ENCODE measurements at places on chromosomes 7 and 10.

DNA sequence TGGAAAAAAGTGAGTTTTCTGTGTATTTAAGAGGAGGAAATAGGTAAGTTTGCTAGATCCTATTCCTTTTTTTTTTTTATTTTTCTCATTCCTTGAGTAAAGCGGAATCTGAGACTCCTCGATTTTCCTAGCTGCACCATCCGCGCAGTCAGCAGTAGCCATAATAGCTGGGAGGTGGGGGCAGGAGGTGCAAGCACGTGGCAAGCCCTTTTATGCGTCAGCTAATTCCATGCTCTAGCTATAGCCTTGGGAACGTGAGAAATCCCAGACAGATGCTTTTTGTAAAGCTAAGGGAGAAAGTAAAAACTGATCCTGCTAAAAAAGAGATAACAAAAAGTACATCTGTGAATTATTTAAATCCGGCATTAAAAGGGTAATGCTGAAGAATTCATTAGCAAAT is 33.2 kb upstream of the TPK1 start:
- DNase-seq, result no peak

DNA sequence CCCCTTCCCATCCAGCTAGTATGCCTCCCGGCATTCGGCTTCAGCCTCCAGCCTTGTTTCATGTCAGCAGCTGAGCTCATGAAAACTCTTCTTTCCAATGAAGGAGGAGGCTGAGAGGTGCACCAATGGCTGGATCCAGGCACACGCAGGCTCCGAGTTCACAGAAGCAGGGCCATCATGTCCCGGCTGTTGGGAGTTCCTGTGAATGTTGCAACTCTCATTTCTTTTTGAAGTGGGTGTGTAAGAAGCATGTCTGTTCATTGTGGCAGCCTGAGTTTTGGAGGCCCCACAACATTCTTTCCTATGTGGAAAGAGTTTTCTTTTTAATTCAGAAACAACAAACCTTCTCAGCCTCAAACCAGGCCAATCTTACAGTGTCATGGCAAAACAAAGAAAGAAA is 89.7 kb downstream of the PTPRE start:
- DNase-seq, result no peak

- no peak for DNase-seq
Measured at GRCh38 chr7:24025094-24025493, 258.9 kb upstream of the NPY start.

DNA sequence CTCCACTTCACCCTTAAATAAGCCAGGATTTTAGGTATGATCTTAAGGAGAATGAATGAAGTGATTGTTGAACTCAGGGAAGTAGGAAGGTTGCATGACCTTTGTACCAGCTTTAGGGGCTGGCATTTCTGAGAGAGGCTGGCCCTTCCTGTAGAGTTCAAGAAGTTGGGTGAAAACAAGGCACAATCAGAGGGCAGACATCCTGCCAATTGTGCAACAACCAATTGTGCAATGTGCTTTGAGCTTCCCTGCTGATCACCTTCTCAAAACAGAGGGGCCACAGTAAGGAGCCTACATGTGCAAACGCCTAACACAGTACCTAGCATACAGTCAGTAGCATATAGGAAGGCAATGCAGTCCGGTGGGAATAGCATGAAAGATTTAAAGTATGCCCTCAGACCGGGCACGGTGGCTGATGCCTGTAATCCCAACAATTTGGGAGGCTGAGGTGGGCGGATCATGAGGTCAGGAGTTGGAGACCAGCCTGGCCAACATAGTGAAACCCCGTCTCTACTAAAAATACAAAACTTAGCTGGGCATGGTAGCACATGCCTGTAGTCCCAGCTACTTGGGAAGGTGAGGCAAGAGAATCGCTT is 5.4 kb downstream of the CPVL start:
- no peak for DNase-seq

GRCh38 chr10:130190055-130190736 is 54.0 kb downstream of the GLRX3 start:
- peak; percentile 79 for DNase-seq

- DNase-seq, result no peak
Measured at GRCh38 chr7:25037325-25037724, 57.3 kb upstream of the OSBPL3 start.

GRCh38 chr7:22363756-22364422 is 6.9 kb upstream of the RAPGEF5 start:
- no peak for DNase-seq

DNA sequence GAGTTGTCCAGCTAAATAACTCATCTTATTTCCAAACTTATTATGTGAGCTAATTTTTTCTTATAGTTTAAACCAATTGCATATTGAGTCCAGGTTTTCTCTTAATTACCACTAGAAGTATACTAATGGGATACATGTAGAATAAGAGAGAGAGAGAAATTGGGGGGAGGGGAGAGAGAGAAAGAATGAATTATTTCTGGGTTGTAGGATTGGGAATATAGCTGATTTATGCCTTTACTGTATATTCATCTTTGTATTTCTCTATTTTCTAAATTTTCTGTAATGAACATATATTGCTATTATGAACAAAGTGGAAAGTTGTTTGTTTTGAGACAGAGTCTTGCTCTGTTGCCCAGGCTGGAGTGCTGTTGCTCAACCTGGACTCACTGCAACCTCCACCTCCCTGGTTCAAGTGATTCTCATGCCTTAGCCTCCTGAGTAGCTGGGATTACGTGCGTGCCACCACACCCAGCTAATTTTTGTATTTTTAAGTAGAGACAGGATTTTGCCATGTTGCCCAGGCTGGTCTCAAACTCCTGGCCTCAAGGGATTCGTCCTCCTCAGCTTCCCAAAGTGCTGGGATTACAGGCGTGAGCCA is 26.1 kb upstream of the ITGB1 start:
- DNase-seq, result no peak

- no peak for DNase-seq
Measured at GRCh38 chr10:102462512-102463054, 11.2 kb upstream of the C10orf95 start.

DNA sequence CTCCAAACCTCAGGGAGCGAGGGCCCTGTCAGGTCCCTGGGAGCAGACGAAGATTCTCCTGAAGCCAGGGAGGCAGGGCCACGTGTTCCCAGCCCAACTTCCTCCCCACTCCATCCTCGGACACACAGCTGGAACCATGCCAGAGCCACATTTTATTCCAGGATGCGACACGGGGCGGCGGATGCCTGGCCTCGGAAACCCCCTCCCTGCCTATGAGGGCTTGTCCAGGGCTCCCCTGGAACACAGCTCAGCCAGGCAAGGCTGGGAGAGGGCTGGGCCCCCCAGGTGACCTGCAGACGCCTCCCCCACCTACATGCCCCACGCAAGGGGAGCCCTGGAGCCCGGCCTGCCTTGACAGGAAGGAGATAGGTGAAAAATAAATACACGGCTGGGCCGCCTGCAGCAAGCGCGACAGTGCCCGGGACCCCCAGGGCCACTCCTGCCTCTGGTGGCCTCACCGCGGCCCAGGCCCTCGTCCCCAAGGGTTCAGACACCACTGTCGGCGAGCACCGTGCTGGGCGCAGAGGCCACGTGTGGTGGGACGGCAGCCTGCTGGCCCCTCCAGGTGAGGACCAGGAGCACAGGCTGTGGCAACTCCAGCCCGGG is 21.5 kb downstream of the GET4 start:
- DNase-seq, result no peak

GRCh38 chr7:29138588-29138987 is 7.7 kb downstream of the CPVL start:
- DNase-seq, result no peak

DNA sequence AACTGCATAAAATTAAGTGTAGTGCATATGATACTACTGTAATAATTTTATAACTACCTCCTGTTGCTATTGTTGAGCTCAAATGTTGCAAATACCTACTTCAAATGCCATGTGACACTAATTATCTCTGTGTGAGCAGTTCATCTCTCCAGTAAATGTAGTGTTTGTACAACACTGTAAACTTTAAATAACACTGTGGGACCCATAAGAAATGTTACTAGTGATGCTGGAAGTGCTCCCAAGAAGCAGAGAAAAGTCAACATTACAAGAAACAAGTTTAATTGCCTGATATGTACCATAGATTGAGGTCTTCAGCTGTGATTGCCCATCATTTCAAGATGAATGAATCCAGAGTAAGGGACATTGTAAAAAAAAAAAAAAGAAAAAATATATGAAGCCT is 39.9 kb downstream of the RALA start:
- DNase-seq, result no peak

- no peak for DNase-seq
Measured at GRCh38 chr7:157587051-157587804, 250.4 kb downstream of the DNAJB6 start.

DNA sequence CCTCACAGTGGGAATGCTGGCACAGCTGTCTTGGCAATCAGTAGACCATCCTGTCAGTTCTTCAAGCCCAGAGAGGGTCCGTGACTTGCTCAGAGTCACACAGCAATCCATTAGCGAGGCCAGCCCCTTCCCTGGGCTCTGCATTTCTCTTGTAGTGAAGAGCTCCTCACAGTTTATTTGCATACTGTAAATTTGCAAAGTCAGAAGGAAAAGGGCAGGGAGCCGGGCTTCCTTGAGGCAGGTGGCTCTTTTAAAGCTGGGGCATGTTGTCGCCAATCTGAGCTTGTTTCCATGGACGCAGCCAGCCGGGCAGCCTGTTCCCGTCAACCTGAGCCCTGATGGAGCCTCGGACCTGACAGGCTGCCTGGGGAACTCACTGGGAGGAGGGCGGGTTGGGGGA is 123.4 kb downstream of the CUX1 start:
- DNase-seq, result no peak

- DNase-seq, result no peak
Measured at GRCh38 chr10:82440775-82441174, 565.8 kb downstream of the NRG3 start.

DNA sequence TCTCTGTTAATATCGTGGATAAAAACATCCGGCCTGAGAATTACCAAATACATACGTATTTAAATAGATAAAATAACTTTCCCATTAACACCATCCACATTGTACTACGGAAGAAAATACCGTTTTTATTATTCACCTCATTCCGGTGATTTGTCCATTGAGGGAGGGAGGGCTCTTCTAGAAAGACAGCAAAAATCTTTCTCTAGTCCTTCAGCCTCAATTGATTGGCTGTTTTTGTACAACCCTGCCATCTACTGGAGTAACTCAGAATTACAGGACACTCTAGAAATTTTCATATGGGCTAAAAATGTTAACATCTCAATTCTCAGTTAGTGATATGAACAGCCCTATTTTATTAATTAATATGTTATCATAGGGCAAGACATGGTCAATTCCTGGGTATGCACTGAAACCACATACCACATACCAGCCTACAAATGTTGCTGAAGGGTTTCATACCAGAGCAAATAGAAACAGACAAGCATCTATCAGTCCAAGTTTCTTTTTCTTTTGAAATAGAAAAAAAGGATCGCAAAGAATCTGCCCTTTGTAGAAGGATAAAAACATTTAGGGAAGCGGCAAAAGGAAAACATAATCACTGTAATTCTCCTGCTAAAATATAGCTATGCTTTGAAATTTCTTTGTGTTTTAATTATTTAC is 55.8 kb upstream of the CDCA7L start:
- DNase-seq, result peak; percentile 53

DNA sequence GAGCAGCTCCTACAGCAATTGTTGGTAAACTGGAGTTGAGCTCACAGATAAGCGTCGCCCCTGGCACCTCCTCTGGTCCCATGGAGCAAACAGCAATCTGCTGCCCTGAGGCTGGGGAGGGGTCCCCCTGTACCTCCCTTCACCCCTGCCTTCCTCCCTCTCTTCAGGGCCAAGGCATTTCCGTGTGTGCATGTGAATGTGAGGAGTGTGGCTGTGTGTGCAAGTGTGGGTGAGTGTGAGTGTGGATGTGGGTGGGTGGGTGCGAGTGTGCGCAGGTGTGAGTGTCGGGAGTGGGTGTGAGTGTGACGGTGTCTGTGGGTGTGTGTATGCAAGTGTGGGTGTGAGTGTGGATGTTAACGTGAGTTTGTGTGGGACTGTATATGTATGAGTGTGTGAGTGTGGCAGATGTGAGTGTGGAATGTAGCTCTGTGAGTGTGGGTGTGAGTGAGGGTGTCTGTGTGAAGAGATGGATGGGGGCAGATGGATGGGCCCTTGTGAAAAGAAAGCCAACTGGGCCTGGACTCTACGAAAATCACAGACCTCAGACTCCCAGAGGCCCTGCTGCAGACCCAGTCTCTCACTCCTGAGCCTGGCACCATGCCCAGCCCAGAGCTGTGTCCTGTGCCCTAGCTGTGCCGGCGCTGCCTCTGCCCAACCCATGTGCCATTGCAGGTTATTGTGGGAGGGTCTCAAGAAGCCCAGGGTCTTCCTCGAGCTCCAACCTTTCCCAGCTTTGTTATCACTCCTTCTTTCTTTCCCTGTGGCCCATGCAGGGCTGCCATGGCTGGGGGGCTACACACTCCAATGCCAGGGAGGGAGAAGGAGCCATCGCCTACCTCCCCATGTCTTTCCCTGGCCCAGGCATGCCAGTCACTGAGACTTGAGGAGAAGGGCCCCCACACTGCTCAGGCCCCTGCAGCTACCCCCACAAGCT is 73.9 kb downstream of the GRID1 start:
- DNase-seq, result peak; percentile 25

GRCh38 chr10:69780077-69780476 is 21.6 kb upstream of the COL13A1 start:
- DNase-seq, result no peak

GRCh38 chr10:9800571-9800970 is 1217.1 kb upstream of the CELF2 start:
- DNase-seq, result no peak

- no peak for DNase-seq
Measured at GRCh38 chr7:2932402-2933251, 88.5 kb upstream of the GNA12 start.

GRCh38 chr10:79322616-79323543 is 24.4 kb upstream of the PPIF start:
- DNase-seq, result no peak

DNA sequence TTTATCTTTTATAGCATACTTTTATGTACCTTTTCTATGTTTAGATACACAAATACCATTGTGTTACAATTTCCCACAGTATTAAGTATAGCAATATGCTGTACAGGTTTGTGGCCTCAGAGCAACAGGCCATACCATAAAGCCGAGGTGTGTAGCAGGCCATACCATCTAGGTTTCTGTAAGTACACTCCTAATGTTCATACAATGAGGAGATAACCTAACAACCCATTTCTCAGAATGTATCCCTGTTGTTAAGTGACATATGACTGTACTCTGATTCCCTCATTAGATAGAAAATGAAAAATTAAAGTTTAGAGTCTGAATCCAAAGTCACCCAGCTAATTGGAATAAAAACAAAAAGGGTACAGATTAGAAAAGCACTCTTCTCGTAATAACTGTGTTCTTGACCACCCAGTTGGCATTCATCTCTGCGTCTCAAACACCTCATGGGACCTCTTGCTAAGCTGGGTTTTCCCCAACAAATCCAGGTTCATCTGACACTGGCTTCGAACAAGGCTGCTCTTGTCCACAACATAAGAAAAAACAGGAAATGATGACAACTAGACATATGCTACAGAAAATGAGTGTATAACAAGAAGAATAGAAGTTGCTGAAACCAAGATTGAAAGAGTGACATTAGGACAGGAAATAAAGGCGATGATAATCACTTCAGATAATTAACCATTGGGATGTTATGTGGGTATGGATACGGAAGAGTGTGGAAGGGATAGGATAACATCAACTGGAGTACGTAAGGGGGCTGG is 1.4 kb downstream of the NDUFB8 start:
- no peak for DNase-seq
